ENCODE measurements at places on chromosomes 3 and 15.

DNA sequence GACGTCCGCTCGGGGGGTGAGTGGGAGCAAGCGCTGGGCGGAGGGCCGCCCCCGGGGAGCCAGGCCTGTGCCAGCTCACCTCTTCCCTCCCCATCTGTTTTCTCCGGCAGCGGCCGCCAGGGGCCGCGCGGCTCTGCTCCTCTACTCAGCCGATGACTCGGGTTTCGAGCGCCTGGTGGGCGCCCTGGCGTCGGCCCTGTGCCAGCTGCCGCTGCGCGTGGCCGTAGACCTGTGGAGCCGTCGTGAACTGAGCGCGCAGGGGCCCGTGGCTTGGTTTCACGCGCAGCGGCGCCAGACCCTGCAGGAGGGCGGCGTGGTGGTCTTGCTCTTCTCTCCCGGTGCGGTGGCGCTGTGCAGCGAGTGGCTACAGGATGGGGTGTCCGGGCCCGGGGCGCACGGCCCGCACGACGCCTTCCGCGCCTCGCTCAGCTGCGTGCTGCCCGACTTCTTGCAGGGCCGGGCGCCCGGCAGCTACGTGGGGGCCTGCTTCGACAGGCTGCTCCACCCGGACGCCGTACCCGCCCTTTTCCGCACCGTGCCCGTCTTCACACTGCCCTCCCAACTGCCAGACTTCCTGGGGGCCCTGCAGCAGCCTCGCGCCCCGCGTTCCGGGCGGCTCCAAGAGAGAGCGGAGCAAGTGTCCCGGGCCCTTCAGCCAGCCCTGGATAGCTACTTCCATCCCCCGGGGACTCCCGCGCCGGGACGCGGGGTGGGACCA, 632 bp upstream of the CRELD1 start:
- peak; percentile 81 for DNase-seq

GRCh38 chr3:8996681-8997121, 33.4 kb upstream of the RAD18 start:
- peak; percentile 71 for DNase-seq

- DNase-seq, result no peak
These were observed 91.0 kb downstream of the FOXP1 start for GRCh38 chr3:71492566-71492965.

GRCh38 chr3:52005571-52005986, 9.9 kb upstream of the RPL29 start:
- DNase-seq, result no peak

DNA sequence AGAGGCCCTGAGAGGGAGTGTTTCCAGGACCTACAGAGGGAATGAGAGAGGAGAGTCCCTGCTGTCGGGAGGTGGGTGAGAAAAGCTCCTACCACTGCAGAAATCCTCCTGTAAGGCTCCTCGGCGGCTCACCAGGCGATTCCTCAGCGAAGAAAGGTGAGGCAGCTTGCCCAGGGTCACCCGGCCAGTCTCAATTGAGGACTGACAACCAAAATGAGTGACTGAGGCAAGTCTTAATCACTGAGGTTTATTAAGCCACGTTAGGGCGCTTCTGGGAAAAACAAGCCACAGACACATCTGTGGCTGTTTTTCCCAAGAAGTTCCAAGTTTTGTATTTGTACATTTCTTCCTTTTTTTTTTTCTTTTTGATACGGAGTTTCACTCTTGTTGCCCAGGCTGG, 48.5 kb downstream of the ZDHHC19 start:
- no peak for DNase-seq

DNA sequence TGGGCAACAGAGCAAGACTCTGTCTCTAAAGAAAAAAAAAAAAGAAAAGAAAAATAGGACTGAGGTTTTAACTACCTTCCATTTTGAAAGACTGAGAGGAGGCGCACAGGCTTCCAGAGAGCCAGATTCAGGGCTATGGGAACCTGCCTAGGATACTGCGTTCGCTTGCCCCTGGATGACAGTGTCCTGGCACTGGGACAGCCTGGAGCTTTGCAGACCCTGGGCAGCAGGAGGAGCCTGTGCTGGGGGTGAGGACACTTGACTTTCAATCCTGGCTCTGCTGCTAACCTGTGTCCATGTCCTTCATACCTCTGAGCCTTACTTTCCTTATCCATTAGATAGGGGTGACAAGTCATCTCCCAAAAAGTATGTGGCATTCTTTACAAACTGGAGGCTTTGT, 31.2 kb downstream of the CD276 start:
- DNase-seq, result no peak

DNA sequence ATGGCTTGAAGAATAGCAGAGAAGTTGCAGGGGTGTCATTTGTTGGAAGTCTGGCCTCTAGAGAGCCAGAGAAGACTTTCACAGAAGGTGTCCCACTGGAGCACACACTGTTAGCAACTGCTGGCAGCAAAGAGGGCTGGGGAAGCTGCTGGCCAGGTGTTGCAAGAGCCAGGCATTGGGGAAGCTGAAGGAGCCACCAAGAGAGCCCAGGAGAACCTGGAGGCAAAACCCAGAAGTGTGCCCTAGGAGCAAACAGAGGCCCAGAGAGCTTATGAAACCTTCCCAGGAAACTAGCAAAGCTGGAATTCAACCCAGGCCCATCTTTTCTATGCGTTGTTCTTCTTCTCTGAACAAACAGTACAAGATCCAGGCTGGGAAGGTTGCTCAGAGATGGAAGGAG, 132.7 kb upstream of the TRIM42 start:
- no peak for DNase-seq

DNA sequence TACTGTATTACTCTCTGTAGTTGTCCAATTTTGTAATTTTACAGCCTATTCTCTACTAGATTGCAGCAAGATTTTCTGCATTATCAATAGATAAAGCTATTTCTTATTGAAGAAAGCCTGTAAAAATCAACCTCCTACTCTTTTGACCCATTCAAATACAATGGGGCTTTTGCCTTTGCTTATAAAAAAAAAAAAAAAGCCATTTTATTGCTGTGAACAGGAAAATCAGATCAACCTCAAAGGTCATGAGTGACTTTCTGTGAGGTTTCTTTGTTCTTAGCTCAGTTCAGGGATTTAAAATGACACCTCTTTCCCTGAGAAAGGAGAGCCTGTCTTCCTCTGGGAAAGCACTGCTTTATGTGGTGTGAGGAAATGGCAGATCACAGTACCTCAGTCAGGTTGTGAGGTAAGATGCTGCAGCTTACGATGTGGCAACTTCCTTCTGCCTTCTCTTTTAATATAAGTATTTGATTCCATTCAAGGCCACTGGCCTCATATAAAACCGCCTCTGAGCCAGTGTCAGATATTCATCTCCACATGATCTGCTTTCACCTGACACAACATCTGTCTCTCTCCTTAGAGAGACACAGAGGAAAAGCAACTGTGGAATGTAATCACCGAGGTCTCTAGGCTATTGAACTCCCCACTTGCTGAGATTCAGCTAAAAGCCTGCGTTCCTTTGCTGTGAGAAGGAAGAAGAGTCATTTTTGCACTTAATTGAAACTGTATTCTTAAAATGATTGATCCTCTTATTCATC, 161.5 kb upstream of the MB21D2 start:
- DNase-seq, result no peak

DNA sequence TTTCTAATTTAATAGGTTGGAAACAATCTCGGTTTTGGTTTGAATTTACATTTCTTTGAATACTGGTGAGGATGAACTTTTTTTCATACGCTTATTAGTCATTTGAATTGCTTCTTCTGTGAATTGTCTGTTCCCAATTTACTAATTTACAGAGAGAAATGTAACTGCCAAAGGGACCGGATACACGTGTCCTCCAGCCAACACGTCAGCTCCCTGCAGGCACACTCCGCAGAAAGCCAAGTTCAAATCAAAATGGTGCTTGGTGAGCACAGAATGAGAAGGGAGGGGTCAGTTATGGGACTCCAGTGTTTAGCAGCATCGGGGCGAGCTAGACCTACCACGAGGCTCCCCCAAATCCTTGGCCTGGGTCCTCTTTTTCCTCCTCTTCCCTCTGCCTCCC, 10.8 kb upstream of the TSEN2 start:
- no peak for DNase-seq

GRCh38 chr15:70853973-70854665, at the start of gene LARP6:
LARP6 (minus strand) TSS chr15:70854157; CDS start chr15:70854088, 69 bp downstream.
- peak; percentile 49 for DNase-seq

GRCh38 chr3:9088441-9089353, 125.4 kb upstream of the RAD18 start:
- peak; percentile 42 for DNase-seq
